ENCODE measurements at places on chromosomes 2 and 18. TPM values are rescaled to one million over a fixed set of nuclear protein-coding genes. Genes with fewer than 3 reads are reported as not detected.
A peak's percentile ranks its signal among the peaks of the same experiment; 100 is the strongest.

DNA sequence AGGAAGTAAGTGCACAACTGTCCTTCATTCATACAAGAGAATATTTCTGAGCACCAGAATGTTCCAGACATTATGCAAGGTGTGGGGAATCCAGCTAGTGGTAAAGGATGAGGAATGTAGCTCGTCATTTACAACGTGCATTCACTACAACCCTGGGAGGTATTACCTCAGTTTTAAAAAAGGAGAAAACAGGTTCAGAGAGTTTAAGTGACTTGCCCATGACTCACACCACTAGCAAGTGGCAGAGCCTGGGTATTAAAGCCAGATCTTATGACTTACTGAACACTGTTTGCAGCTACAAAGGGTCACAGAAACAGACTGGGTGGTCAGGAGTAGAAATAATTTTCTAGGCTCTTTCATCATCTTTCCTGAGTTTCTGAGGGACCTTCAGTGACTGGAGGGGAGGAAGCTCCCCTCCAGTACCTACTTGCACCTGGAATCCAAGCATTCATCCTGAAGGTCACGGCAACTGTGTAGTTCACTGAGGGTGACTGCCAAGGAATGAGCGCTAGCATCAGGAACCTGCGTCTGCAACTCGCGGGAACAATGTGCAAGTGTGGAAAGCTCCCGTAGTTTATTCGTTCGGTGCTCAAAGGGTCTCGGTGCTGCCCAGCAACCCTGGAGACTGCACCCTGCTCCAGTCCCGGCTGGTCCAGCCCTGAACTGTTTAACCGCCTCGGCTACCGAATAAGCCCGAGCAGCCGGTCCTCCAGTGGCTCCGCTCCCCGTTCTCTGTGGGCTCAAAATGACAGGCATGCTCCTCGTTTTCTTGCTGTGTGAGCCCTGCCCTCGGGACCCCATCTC is 647 bp downstream of the CCDC121 start:
- peak; percentile 90 for DNase-seq

GRCh38 chr2:209340522-209340921 is 83.3 kb upstream of the MAP2 start:
- DNase-seq, result no peak

- no peak for DNase-seq
These were observed 325.4 kb downstream of the SMAD2 start for GRCh38 chr18:47605093-47605492.

DNA sequence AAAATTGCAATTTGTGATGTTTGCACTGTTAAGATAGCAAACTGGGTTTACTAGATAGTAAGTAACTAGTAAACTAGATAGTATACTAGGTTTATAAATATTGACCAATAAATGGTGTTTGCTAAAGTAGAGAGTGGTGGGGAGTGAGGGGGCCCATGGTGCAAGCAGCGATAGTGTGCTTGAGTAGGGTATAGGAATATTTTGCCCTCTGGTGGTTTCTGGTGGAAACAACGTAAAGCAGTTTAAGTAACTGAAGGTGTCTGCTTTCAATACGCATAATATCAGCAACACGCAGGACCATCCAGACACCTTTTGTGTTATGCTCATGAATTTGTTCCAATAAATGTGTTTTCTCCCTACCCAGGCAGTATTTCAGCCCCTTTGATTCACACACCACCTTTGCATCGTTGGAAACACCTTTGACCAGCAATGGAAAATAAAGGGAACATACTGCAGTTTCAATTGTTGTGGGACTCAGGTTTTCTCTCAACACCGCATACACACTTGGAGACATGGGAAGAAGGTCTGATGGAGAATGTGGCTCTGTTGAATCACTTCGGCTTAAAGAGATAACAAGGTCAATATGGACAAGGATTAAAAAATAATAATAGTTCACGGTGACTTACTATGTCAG is 16.7 kb upstream of the STAT1 start:
- peak; percentile 56 for DNase-seq

DNA sequence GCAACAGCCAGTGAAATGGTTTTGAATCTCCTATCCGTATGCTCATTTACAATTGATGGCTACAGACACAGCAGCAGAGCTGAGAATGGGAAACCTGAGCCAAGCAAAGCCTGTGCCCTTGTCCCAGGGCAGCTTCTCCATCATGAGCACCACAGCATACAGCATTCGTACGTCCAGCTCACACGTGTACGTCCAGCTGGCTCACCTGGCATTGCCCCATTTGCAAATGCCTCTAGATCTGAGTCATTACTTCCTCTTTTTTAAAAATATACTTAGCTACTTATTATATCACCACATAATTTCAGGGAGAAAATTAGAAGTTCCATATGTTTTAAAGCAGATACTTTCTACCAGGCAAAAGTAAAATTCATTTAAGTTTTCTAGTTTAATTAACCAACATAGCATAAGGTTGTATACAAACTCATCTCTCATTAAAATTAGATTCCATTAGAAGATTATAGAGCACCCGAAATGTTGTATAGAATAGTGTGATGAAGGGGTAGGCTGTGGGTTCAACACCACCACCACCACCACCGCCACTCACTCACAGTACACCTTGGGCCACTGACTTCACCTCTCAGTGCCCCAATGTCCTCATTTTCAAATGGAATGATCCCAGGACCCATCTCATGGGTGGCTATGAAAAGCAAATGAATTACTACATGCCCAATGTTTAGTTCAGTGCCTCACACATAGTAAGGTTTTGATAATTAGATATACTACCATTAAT is 31.4 kb upstream of the TMEM177 start:
- peak; percentile 38 for DNase-seq

- DNase-seq, result no peak
These were observed 144.9 kb downstream of the LTBP1 start for GRCh38 chr2:33091541-33092123.

- DNase-seq, result no peak
These were observed 13.1 kb downstream of the NDUFB3 start for GRCh38 chr2:201084863-201085262.

Gene SCYGR2
- total RNA-seq, result not detected

Gene CCDC141
- total RNA-seq, result not detected
